Midbrain (tissue), 1 donor: ENCODE measurements at places on chromosomes 11 and 22.

GRCh38 chr22:36731916-36732315 is 28.4 kb upstream of the CACNG2 start:
- no peak for DNase-seq

- DNase-seq = no peak
Measured at GRCh38 chr11:77236901-77237300, 64.6 kb downstream of the GDPD4 start.

GRCh38 chr22:32733923-32734514 is 67.5 kb upstream of the TIMP3 start:
- no peak for DNase-seq

DNA sequence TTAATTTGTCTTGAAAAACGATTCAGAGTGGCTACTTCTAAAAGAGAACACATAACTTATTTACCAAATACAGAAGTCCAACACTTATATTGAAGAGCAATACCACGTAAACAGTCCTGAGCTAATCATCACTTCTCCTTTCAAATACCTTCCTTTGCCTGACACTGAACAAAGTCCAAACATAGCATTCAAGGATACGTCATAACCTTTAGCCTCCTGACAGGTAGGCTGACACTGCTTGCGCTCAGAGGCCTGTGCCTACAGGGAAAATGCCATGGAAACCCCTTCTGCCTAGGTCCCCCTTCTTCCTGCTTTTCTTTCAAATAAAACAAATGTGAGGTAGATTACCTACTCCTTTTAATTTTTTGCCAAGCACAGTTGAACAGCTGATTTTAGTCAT is 510.0 kb downstream of the INSC start:
- no peak for DNase-seq

DNA sequence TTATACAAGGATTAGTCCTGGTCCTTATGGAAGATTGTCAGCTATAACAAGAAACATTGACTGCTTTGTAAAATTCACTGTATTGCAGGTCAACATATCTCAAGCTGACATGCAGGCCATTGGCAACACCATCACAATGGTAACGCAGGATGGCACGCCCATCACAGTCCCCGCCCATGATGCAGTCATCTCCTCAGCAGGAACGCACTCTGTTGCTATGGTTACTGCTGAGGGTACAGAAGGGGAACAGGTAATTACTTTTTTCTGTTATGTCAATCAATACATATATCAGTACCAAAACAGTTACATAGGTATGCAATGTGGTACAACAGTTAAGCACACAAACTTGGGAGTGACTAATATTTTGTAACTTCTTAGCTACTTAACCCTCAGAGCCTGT is 55.3 kb downstream of the ZNF143 start:
- DNase-seq = no peak

GRCh38 chr22:49332691-49333090 is 495.0 kb downstream of the BRD1 start:
- DNase-seq = no peak

GRCh38 chr22:30327864-30328345 is 1.2 kb upstream of the TBC1D10A start:
- no peak for DNase-seq

GRCh38 chr11:12768726-12769673 is 94.8 kb downstream of the TEAD1 start:
- no peak for DNase-seq

GRCh38 chr11:31796499-31797189 is 14.5 kb downstream of the PAX6 start:
- DNase-seq = no peak
